ENCODE measurements at places on chromosomes 2 and 18.
A peak's percentile ranks its signal among the peaks of the same experiment; 100 is the strongest.

DNA sequence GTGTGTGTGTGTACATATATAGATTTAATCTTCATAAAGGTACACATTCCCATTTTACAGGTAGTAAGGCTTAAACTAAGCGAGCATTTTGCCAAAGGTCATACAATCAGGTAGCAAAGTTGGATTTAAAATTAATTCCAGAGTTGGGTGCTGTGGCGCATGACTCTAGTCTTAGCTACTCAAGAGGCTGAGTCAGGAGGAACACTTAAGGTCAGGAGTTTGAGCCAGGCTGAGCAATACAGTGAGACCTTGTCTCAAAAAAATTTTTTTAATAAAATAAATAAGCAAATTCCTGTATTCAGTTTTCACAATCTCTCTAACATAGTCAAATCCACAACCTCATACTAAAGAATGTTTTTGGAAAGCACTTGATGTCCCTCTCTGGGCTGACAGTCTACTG lies 111.5 kb upstream of the LDLRAD4 start:
- DNase-seq, result no peak

GRCh38 chr18:57433482-57433881 lies 1.7 kb upstream of the ONECUT2 start:
- DNase-seq, result no peak

GRCh38 chr2:152335016-152335725 lies at the start of gene FMNL2:
TSS of gene FMNL2 (plus strand) at chr2:152335174.
- DNase-seq, result peak; percentile 93

DNA sequence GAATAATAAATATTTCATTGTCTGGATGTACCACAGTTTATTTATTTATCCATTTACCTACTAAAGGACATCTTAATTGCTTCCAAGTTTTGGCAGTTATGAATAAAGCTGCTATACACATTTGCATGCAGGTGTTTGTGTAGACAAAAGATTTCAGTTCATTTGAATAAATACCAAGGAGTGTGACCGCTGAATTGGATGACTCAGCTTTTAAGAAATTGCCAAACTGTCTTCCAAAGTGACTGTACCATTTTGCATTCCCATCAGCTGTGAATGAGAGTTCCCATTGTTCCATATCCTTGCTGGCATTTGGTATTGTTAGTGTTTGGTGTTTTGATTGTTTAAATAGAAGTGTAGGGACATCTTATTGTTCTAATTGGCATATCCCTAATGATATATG lies 36.2 kb upstream of the FMNL2 start:
- DNase-seq, result no peak

- DNase-seq, result no peak
Measured at GRCh38 chr2:60475123-60475830, 78.2 kb downstream of the BCL11A start.

GRCh38 chr2:1590596-1591460 lies 153.5 kb downstream of the PXDN start:
- DNase-seq, result no peak

DNA sequence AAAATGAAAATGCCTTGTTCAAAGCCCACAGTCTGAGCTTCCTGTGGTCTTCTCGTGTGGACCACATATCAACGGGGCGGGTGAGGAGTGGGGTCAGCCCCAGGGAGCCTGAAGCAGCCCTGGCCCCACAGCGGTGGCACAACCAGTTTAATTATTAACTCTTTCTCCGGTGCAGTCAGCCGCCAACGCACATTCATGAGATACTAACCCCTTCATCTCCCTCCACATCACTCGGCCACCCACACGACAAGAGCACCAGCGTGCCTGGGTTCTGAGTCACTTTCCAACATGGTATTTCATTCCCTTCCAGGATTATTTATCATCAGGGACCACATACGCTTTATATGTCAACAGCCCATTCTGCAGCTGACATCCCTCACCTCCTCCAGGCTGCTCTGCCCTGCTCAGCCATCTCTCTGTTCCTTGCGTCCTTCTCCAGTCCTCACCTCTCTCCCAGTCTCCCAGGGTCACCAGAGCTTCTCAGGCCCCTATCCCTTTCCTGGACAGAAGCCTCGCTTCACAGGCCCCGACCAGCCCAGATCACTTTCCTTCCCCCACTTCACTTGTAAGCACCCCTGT lies 48.0 kb upstream of the ID2 start:
- peak; percentile 84 for DNase-seq

DNA sequence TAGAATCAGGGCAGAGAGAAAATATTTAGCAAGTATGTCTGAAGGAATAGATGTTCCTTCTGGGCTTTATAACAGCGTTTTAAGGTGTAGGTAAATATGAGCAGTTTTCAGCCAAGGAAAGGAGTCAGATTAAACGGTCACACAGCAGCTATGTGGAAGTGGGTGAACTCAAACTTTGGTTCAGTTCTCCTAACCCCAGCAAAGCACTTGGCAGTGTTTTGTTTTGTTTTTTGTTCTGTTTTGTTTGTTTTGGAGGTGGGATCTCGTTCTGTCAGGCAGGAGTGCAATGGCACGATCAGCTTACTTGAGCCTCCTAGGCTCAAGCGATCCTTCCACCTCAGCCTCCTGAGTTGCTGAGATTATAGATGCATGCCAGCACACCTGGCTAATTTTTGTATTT lies 24.6 kb downstream of the TANC1 start:
- DNase-seq, result no peak

DNA sequence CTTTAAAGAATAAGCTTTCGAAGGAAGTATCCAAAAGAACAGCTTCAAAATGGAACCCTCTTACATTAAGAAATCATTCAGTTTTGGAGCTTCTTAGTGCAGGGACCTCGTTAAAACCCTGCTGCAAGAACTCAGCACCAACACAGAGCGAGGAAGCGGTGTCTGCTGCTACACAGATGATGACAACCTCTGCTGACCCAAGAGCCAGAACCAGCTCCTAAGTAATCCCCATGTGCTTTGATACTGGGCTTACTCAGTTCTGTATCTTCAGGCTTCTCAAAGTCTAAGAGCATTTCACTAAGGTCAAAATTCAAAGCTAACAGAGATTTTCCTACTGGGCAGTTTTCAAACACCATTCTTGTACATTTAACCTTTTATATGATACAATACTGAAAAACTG lies 194.6 kb downstream of the STK39 start:
- DNase-seq, result no peak

DNA sequence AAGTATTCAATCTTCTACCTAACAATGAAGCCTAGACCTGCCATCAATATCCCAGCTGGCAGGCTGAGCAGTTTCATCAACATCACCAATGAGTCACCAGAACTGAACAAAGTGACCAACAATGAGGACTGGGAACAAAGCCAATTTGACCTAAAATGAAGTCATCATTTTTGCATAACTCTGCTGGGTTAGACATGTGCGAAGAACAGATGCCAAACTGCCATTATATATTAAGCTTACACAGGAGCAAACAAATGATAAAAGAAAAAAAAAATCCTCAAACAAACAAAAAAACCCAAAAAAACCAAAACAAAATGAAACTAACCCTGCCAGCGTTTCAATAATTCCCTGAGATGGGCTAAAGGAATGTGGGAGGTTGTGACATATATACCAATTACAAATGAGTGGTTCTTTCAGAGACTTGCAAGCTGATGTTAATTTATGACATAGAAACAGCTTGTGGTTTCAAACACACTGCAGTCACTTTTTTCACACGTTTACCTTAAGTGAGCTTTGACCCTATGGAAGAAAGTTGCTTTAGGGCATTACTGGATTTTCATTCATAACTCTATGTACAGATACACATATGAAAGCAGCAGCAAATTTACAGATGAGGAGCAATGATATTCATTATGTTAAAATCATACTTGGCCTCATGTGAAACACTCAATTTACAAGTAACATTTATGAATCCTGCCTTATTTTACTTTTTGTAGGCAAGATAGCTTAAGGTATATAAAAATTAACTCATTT lies 56.9 kb upstream of the CCDC141 start:
- DNase-seq, result peak; percentile 38

DNA sequence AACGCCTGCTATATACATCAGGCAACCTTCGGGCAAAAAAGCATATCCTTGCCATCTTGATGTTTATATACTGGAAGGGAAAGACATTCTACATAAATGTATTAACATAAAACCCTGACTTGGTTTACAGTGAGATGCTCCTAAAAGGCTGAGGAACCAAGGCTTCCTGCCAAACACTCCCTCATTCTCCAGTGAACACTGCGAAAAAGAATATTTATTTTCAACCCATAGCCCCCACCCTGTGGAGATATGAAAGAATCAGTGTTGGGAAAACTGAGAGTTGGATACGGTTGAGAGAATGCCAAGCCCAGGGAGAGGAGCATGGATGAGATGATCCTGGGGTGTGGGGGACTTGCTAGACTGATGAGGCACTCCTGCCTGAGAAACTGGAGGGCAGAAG lies 94.9 kb downstream of the PIEZO2 start:
- DNase-seq, result no peak

DNA sequence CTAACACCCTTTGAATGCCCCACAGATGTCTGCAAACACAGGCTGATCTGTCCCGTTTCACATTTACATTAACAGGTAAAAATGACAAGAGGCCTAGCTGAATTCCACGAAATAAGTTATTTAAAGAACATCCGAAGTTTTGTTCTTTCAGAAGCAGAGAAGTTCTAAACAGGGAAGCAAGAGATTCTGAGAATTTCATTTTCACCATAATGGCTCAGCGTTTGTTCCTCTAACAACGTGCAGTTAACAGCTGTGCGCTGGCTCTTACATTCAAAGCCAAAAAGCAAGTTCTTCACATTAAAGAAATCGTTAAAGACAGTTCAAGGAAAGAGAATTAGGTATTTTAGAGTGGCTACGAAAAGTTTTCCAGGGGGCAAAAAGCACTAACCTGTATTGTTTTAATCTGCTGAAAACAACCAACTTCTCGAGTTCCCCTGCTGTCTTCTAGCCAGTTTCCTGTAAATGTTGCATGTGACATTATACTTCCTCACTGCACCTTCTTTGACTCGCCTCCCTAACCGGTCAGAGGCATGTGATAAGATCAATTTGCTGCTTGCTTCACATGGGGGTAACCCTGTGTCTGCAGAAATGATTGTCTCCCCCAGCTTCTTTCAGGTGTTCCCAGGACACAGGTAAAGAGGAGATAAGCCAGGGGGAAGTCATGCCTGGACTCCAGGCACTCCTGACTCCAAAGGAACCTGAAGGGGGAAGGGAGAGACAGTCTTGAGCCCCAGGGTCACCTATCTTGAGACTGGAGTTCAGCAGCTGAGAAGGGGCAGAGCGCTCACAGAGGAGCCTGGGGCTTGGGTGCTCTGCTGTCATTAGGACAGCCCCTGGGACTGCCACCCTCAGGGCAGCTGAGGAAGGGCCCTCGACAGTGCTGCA lies 36.8 kb upstream of the WIPF1 start:
- no peak for DNase-seq

- DNase-seq, result no peak
Measured at GRCh38 chr2:42207826-42208225, 38.7 kb downstream of the EML4 start.

DNA sequence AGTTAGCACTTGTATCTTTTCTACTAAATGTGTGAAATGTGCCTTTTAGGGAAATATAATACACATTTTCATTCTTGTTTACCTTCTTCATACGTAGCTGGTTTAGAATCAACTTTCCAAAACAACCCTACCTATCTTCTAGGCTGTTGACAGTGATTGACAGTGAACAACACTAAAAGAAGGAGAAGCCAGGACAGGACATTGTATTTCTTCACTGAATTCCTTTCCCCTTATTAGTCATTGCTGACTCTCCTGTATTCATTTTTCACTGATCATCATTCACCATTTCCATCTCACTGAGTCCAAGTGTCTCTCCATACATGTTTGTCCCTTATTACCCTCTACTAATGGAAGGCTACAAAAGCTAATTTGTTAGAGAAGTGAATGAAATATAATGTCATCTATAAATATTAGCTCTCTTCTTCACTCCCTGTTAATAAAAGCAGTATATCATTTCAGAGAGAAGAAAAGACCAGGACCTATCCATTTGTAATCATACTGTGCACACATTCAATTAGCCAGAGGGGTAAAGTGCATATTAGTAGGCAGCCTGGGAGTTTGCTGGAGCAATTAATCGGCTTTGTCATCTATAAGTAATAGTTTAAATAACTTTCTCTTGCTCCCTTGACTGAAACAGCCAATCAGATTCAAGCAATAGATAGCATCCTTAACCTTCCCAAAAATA lies 192.5 kb upstream of the FOSL2 start:
- DNase-seq, result peak; percentile 25

DNA sequence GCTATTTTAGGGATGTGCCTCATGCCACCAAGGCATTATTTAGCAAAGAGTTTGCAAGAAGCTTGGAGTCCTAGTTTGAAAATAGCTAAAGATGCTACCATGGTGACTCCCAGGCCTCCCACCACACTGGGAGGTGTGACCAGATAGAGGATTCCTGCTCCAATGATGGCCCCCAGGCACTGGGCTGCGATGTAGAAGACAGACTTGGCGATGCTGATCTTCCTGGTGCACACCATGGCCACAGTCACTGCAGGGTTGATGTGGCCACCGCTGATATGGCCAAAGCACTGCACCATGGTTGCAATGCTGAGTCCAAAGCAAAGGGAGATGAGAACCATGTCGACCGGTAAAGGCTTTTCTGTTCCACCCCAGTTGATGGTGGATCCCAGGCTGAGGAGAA lies 3.4 kb downstream of the AQP4 start:
- DNase-seq, result no peak

DNA sequence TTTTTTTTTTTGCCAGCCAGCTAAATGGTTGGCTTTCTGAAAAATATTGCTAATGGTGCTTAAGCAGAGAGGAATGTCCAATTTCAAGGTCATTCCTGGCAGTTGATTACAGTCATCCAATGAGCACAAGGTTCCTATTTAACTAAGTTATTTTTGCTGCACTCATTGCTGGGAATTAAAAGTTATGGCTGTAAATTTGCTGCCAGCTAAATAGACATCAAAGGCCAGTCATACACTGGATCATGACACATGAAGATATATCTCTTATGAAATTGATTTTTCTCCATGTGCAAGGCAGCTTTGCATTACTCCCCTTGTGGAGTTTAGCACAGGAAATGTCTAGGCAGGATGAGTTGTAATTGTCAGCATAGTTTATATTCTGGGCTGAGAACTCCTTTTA lies 1898.4 kb upstream of the CELF4 start:
- peak; percentile 3 for DNase-seq

DNA sequence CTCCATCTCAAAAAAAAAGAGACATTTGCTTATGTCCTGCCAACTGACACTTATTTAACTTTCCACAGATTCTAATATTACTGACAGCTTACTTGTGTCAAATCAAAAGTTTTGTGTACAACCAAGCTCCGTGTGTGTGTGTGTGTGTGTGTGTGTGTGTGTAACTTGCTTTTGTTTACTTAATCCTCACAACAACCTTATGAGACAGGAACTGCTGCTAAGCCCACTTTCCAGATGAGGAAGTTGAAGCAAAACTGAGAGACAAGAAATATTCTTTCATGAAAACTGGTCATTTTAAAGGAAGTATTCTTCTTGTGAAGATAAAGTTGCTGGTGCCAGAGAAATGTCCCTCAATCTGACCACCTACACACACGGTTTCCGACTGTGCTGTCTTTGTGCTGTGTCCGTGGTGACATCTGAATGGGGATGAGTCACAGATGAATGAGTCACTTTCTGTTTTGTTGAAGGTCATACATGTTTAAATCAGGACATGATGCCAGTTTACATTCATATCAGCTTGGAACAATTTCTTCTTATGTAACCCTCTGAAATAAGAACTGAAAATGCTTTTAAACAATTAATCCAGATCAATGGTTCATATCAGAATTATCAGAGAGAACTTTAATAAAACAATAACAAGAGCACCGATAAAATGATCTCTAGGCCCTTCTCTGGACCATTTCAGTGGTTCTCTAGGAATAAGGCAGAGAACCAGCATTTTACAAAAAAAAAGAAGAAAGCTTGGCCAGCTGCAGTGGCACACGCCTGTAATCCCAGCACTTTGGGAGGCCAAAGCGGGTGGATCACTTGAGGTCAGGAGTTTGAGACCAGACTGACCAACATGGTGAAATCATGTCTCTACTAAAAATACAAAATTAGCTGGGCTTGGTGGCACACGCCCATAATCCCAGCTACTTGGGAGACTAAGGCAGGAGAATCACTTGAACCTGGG lies 95.5 kb downstream of the THNSL2 start:
- no peak for DNase-seq
